ENCODE measurements at places on chromosomes 16 and 17. TPM values are rescaled to one million over a fixed set of nuclear protein-coding genes. Genes with fewer than 3 reads are reported as not detected.

CLEC18C gene
- 0.66 TPM for total RNA-seq

- DNase-seq, result peak; percentile 35
- H3K36me3 ChIP-seq, result no peaks in the 10 kb centered on the region
- H3K4me3 ChIP-seq, result no peak overlapping the region
- no peaks in the 10 kb centered on the region for H3K4me1 ChIP-seq
- H3K27me3 ChIP-seq, result no peaks in the 10 kb centered on the region
- no peak overlapping the region for H3K27ac ChIP-seq
These were observed 27.0 kb upstream of the NTN1 start for GRCh38 chr17:8994319-8994718.

DNA sequence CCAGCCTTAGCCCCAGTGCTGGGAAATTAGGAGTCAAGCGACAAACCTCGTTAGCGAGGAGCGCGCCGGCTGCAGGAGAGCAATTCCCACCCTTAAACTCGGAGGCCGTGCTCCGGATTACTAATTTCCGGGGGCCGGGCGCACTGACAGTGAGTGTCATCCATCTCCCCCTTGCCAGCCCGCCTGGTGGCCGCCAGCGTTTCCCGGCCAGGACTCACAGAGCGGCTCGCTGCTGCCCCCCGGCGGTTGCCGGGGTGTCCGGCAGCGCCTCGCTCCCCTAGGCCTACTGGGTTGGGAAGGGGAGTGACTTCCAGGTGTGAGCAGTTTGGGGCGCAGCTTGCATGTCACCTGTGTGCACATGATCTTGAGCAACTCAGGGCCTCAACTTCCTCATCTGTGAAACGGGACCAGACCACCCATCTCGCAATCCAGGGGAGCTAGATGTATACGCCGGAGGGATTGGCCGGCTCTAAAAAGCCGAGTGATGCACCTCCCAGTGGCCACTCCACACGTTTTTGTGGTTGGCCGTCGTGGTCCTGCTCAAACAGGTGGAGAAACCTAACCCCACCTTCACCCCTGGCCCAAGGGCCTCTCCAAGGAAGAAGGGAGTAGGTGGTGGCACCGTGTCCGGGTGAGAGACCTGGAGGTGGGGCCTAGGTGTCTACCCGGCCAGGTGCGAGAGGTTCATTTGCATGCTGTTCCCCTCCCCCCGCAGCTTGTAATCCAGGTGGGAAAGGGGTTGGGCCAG lies 2.5 kb upstream of the GSE1 start:
- peak; percentile 92 for DNase-seq
- H3K36me3 ChIP-seq, result no peaks in the 10 kb centered on the region
- peaks cover 26% of the 10 kb centered on the region for H3K4me1 ChIP-seq
- peak overlapping the region; percentile 99 for H3K27ac ChIP-seq
- H3K27me3 ChIP-seq, result no peaks in the 10 kb centered on the region
- peak overlapping the region; percentile 56 for H3K4me3 ChIP-seq

GRCh38 chr17:64742326-64742725 lies 80.2 kb upstream of the SMURF2 start:
- peak overlapping the region; percentile 88 for H3K27ac ChIP-seq
- DNase-seq, result peak; percentile 42
- H3K27me3 ChIP-seq, result no peaks in the 10 kb centered on the region
- no peaks in the 10 kb centered on the region for H3K36me3 ChIP-seq
- peak overlapping the region; percentile 10 for H3K4me3 ChIP-seq

SGCA gene
- 0.73 TPM for total RNA-seq

- H3K4me3 ChIP-seq, result peak overlapping the region; percentile 22
- H3K27me3 ChIP-seq, result no peaks in the 10 kb centered on the region
- peak; percentile 76 for DNase-seq
- peak overlapping the region; percentile 87 for H3K27ac ChIP-seq
- H3K4me1 ChIP-seq, result peaks cover 5% of the 10 kb centered on the region
- no peaks in the 10 kb centered on the region for H3K36me3 ChIP-seq
These were observed 54.7 kb upstream of the FASN start for GRCh38 chr17:82152556-82153294.

- H3K27ac ChIP-seq, result no peak overlapping the region
- H3K4me1 ChIP-seq, result peaks cover 8% of the 10 kb centered on the region
- no peak overlapping the region for H3K4me3 ChIP-seq
- no peaks in the 10 kb centered on the region for H3K36me3 ChIP-seq
- H3K27me3 ChIP-seq, result no peaks in the 10 kb centered on the region
These were observed 13.3 kb downstream of the GPT2 start for GRCh38 chr16:46897471-46897870.

DNA sequence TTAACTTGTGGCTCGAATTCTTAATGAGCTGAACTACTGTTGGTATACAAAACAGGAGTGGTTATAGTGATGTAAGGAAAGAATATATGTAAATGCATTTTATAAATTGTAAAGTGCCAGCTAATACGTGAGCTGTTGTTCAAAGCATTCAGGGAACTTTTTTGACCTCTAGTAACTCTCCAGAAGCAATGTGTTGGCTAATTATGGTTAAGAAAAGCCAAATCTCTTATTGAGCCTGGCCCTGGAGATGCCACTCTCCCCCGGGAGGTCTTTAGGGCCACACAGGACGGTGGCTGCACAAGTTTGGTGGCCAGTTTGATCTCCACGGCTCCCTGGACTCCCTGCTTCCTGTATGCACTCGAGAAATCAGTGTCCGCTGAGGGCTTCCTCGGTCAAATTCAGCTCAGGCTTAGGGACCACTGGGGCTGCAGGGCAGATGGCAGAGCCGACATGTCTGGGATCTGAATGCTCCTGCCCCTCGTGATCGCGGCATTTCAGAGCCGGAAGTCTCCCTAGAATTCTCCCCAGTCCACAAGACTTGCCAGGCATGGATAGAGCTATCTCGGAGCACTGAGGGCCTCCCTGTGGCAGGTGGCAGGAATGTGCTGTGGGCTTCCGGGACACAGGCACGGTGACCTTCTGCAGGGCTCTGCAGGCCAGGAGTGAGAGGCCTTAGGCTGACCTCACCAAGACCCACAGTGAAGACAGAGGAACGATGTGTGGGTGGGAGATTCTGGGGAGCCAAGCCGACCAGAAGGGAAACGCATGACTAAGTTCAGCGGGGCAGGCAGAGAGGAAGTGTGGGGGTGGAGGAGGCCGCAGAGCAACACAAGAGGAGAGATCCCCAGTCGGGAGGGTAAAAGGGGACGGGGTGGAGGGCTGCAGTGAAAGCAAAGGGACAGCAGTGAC lies 18.6 kb upstream of the PITPNM3 start:
- DNase-seq, result no peak
- no peaks in the 10 kb centered on the region for H3K4me1 ChIP-seq
- peak overlapping the region; percentile 4 for H3K27ac ChIP-seq
- no peaks in the 10 kb centered on the region for H3K27me3 ChIP-seq
- no peaks in the 10 kb centered on the region for H3K36me3 ChIP-seq

FAM171A2 gene
- 2.9 TPM for total RNA-seq

DNA sequence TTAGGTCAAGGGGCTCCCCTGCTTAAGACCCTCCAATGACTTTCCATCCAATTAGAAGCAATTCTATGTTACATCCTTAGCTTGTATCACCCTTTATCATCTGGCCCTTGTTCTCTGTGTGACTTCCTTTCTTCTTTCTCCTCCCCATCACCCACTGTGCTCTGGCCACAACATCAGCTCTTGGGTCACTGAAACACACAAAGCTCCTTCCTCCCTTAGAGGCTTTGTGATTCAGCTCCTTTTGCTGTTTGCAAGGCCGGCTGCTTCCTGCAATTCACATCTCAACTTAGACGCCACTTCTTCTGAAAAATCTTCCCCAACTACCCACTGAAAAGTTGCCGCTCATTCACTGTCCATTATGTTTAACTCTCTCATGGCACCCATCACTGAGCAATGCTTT lies 130.9 kb upstream of the CACNG3 start:
- H3K27me3 ChIP-seq, result no peaks in the 10 kb centered on the region
- no peaks in the 10 kb centered on the region for H3K36me3 ChIP-seq
- no peaks in the 10 kb centered on the region for H3K4me1 ChIP-seq
- no peak overlapping the region for H3K27ac ChIP-seq

DNA sequence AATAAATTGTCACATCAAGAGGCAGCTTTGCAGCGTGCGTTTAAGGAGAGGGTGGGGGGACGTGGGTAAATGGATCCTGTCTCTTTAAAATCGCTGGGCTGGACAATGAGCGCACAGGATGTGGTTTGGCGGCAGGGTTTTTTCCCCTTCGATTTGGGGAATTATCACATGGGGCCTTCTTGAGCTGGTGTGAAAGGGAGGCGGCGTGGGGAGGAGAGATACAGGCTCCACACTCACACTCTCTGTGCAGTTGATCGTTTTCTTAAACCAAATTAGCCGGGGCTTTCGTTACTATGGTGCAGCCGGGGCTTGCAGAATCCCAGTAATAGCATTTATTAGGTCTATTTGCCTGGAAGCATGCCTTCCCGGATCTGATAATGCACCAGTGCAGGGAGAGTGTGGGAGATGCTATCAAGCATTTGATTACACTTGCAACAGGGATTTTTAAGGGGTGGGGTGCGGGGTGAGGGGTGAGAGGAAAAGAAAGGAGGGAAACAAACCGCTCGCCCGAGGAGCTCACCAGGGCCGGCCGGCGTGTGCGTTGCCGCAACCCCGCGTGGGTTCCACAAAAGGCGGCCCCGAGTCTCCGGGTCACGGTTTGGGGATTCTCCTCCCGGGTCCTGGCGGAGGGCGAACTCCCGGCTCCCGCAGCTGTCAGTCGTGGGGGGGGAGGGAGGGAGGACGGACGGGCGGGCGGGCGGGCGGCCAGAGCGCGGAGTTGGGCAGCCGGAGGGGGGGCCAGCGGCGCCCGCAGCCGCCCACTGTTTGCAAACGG lies 58.8 kb upstream of the GSE1 start:
- H3K4me3 ChIP-seq, result peak overlapping the region; percentile 82
- H3K27ac ChIP-seq, result peak overlapping the region; percentile 95
- H3K27me3 ChIP-seq, result no peaks in the 10 kb centered on the region
- peak; percentile 59 for DNase-seq
- H3K36me3 ChIP-seq, result no peaks in the 10 kb centered on the region

- no peak overlapping the region for H3K4me3 ChIP-seq
- DNase-seq, result no peak
- H3K27ac ChIP-seq, result peak overlapping the region; percentile 58
- H3K36me3 ChIP-seq, result no peaks in the 10 kb centered on the region
- H3K27me3 ChIP-seq, result no peaks in the 10 kb centered on the region
- H3K4me1 ChIP-seq, result peaks cover 12% of the 10 kb centered on the region
These were observed 6.1 kb downstream of the NOD2 start for GRCh38 chr16:50699326-50700159.

GRCh38 chr16:5971106-5971505 lies 873.5 kb upstream of the EEF2KMT start:
- no peaks in the 10 kb centered on the region for H3K27me3 ChIP-seq
- DNase-seq, result no peak
- no peaks in the 10 kb centered on the region for H3K36me3 ChIP-seq
- H3K4me1 ChIP-seq, result no peaks in the 10 kb centered on the region

RHOT2 gene
- total RNA-seq, result 66.9 TPM

- no peaks in the 10 kb centered on the region for H3K4me1 ChIP-seq
- H3K27ac ChIP-seq, result no peak overlapping the region
- no peak overlapping the region for H3K4me3 ChIP-seq
- DNase-seq, result no peak
- H3K27me3 ChIP-seq, result no peaks in the 10 kb centered on the region
These were observed 116.0 kb downstream of the MAP2K4 start for GRCh38 chr17:12136646-12137045.

DNA sequence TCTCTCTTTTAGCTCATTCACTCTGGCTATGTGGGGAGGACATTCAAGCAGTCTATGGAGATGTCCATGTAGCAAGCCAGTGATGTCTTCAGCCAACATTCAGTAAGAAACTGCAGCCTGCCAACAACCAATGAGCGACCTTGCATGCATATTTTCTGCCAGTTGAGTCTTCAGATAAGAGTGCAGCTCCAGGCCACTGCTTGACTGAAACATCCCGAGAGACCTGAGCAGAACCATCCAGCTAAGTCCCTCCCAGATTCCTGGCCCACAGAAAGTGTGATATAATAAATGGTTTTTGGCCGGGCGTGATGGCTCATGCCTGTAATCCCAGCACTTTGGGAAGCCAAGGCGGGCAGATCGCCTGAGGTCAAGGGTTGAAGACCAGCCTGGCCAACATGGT lies 10.5 kb upstream of the C17orf58 start:
- no peak overlapping the region for H3K27ac ChIP-seq
- H3K4me3 ChIP-seq, result no peak overlapping the region
- no peaks in the 10 kb centered on the region for H3K36me3 ChIP-seq
- no peaks in the 10 kb centered on the region for H3K4me1 ChIP-seq

GRCh38 chr17:20916383-20916782 lies 126.4 kb downstream of the USP22 start:
- DNase-seq, result no peak
- peak overlapping the region; percentile 3 for H3K4me3 ChIP-seq
- H3K27ac ChIP-seq, result no peak overlapping the region
- no peaks in the 10 kb centered on the region for H3K27me3 ChIP-seq

TLCD1 gene
- total RNA-seq, result 3.9 TPM

DNA sequence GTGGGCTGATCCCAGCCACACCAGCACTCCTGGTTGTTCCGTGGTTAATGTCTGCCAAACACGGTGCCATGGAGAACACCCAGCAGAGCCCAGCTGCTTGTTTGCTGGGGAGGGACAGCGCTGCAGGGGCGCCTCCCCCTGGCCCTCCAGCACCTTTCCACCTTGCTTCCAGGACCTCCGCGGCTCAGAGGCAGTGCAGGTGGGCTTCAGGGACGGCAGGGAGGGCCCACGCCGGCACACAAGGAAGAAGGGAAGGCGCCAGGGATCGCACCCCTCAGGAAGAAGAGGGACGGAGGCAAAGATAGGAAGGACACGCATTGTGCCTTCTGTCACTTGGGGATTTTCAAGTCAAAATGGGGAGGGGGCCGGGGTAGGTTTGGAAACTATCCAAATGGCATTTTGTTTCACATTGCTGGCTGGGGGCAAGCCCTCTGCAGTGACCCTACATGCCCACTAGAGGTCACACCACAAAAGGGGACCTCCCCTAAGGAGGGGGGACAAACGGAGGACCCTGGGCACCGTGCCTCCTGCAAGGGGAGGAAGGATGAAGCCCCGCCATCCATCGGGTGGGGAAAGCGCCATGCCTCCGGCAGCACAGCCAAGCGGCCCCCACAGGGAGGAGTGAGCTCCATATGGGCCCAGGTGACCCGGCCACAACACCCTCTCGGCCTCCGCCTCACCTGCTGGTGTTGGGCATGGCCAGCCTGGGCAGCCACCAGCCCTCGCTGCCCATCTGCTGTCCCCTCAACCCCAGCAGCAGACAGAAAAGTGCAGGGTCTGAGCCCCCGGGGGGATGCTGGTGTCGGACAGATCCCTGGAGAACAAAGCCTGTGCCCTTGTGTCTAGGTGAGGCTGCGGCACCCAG lies 7.5 kb upstream of the C16orf95 start:
- H3K36me3 ChIP-seq, result no peaks in the 10 kb centered on the region
- H3K27me3 ChIP-seq, result no peaks in the 10 kb centered on the region
- H3K27ac ChIP-seq, result no peak overlapping the region
- no peak overlapping the region for H3K4me3 ChIP-seq

Measured in breast epithelium (tissue), 4 donors.